ENCODE measurements at places on chromosomes 6 and 20.
A peak's percentile ranks its signal among the peaks of the same experiment; 100 is the strongest.

GRCh38 chr6:16174416-16175078, 45.7 kb downstream of the MYLIP start:
- DNase-seq = no peak
- no peaks in the 10 kb centered on the region for H3K27me3 ChIP-seq
- no peak overlapping the region for H3K4me3 ChIP-seq

- H3K4me1 ChIP-seq = no peaks in the 10 kb centered on the region
- no peak overlapping the region for H3K27ac ChIP-seq
- no peak for DNase-seq
- peaks cover 35% of the 10 kb centered on the region for H3K36me3 ChIP-seq
These were observed 41.2 kb downstream of the CDC5L start for GRCh38 chr6:44428682-44429081.

- H3K27me3 ChIP-seq = peaks cover 4% of the 10 kb centered on the region
- H3K4me3 ChIP-seq = no peak overlapping the region
- H3K36me3 ChIP-seq = no peaks in the 10 kb centered on the region
- DNase-seq = no peak
These were observed 187.7 kb upstream of the MYLIP start for GRCh38 chr6:15941168-15941567.

GRCh38 chr6:28161410-28162079, 19.9 kb downstream of the ZKSCAN8 start:
- H3K36me3 ChIP-seq = no peaks in the 10 kb centered on the region
- peak; percentile 74 for DNase-seq
- H3K4me3 ChIP-seq = peak overlapping the region; percentile 74
- peak overlapping the region; percentile 14 for H3K27ac ChIP-seq
- no peaks in the 10 kb centered on the region for H3K27me3 ChIP-seq

- no peak overlapping the region for H3K4me3 ChIP-seq
- no peaks in the 10 kb centered on the region for H3K27me3 ChIP-seq
- no peaks in the 10 kb centered on the region for H3K4me1 ChIP-seq
These were observed 33.0 kb upstream of the KIAA1586 start for GRCh38 chr6:57013521-57013926.

- H3K27me3 ChIP-seq = no peaks in the 10 kb centered on the region
- H3K27ac ChIP-seq = no peak within 1 kb of the TSS
- H3K4me1 ChIP-seq = no peaks in the 10 kb centered on the region
- no peak for DNase-seq
- H3K4me3 ChIP-seq = no peak within 1 kb of the TSS
- no peaks in the 10 kb centered on the region for H3K36me3 ChIP-seq
These were observed at the start of gene SPO11 for GRCh38 chr20:57329608-57330221. TSS of gene SPO11 (plus strand) at chr20:57329803. CDS start at chr20:57329868, 65 bp downstream.

- no peaks in the 10 kb centered on the region for H3K27me3 ChIP-seq
- peaks cover 12% of the 10 kb centered on the region for H3K4me1 ChIP-seq
- H3K36me3 ChIP-seq = peaks cover 31% of the 10 kb centered on the region
- H3K4me3 ChIP-seq = no peak overlapping the region
These were observed 44.1 kb downstream of the NUP153 start for GRCh38 chr6:17662585-17662984.

DNA sequence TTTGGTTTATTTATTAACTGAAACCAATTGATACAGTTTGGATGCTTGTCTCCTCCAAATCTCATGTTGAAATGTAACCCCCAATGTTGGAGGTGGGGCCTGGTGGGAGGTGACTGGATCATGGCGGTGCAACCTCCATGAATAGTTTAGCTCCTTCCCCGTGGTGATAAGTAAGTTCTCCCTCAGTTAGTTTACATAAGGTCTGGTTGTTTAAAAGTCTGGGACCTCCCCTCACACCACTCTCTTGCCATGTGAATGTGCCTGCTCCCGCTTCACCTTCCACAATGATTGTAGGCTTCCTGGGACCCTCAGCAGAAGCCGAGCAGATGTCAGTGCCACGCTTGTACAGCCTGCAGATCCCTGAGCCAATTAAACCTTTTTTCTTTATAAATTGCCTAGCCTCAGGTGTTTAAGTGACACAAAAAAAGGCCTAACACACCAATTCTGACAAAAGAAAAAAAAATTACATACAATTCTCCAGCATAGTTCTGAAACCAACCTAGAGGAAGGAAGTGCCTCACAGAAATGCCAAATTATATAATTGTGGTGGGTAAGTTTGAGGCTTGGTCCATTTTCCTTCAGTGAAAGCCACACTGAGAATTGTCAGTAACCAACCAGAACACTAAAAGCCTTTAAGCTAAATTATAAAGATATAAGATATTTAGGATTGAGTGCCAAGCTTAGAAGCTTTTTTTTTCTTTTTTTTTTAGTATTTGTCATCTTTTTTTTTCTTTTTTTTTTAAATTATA, 15.0 kb downstream of the MAP7 start:
- H3K36me3 ChIP-seq = no peaks in the 10 kb centered on the region
- DNase-seq = no peak
- H3K4me3 ChIP-seq = no peak overlapping the region
- no peak overlapping the region for H3K27ac ChIP-seq

DNA sequence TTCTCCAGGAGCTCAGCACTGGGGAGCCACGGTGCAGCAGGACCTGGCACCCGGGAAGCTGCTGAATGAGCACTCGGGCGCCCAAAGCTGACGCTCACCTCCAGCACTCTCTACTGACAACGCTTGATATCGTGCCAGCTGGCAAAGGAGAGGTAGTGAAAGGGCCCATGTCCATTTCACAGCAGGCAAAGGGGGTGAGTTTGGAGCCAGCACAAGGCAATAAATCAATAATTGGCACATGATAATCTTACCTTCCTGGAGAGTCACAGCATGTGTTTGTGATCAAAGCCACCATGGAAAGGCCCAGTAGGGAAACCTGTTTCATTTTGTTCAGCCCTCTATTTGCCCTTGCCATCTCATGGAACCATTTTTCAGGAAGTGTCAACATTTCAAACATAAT, 23.3 kb upstream of the SMIM26 start:
- no peaks in the 10 kb centered on the region for H3K27me3 ChIP-seq
- no peak for DNase-seq
- H3K27ac ChIP-seq = no peak overlapping the region
- H3K36me3 ChIP-seq = peaks cover 51% of the 10 kb centered on the region

GRCh38 chr6:83505356-83505755, 7.0 kb upstream of the PRSS35 start:
- H3K36me3 ChIP-seq = no peaks in the 10 kb centered on the region
- H3K4me3 ChIP-seq = no peak overlapping the region
- DNase-seq = no peak
- no peaks in the 10 kb centered on the region for H3K27me3 ChIP-seq

- H3K36me3 ChIP-seq = no peaks in the 10 kb centered on the region
- DNase-seq = no peak
- H3K27ac ChIP-seq = no peak overlapping the region
- H3K27me3 ChIP-seq = no peaks in the 10 kb centered on the region
- no peaks in the 10 kb centered on the region for H3K4me1 ChIP-seq
These were observed 71.5 kb upstream of the RALY start for GRCh38 chr20:33922224-33922623.

DNA sequence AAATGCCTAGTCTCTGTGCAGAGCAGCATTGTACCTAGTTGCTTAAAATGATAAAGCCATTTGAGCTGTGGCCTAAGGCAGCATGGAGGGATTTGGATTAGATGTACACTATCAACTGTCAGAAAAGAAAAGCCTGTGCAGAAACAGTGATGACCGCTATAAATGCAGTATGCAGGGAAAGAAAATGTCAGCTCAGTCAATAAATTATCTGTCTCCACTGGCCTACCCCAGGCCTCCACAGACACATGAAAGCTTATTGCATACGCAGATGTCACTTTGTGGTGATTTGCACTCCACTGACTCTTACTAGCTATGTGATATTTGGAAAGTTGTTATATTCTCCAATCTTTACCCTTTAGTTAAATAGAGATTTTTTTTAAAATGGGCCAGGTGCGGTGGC, 221.9 kb upstream of the OPRM1 start:
- no peak overlapping the region for H3K4me3 ChIP-seq
- H3K27ac ChIP-seq = no peak overlapping the region
- no peaks in the 10 kb centered on the region for H3K27me3 ChIP-seq
- no peaks in the 10 kb centered on the region for H3K4me1 ChIP-seq

GRCh38 chr6:140636271-140636907, 1261.9 kb upstream of the CITED2 start:
- no peaks in the 10 kb centered on the region for H3K36me3 ChIP-seq
- no peak overlapping the region for H3K27ac ChIP-seq
- no peaks in the 10 kb centered on the region for H3K4me1 ChIP-seq

DNA sequence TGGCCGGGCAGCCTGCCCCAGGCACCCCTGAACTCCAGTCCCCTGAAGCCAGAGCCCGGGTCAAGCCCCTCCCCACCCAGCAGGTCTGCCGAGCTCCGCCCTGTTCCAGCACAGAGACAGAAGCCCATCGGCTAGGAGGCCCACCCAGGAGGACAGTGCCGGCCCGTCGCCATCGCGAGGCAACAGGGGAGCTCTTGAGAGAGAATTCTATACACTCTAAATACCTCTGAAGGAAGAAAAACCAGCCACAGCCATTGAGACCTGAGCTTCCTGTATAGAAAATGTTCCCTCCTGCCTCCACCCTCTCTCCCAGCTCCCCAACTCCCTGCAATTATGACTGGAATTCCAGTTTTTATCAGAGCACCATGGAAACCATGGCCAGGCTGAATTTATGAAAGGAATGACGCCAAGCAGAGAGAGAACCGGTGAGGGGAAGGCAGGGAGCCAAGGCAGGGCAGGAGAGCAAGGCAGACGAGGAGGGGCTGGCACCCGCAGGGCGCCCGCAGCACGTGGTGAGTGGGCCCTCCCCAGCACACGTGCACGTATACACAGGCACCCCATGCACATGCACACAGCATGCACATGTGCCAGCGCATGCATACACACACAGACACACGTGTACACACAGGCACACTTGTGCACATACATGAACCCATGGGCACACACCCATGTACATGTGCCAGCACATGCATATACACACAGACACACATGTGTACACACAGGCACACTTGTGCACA, 27.6 kb upstream of the MRGBP start:
- no peaks in the 10 kb centered on the region for H3K36me3 ChIP-seq
- H3K4me3 ChIP-seq = no peak overlapping the region
- H3K27me3 ChIP-seq = no peaks in the 10 kb centered on the region
- H3K27ac ChIP-seq = no peak overlapping the region

GRCh38 chr6:52489881-52490280, 69.7 kb downstream of the EFHC1 start:
- no peak overlapping the region for H3K4me3 ChIP-seq
- no peak overlapping the region for H3K27ac ChIP-seq
- H3K4me1 ChIP-seq = no peaks in the 10 kb centered on the region
- H3K27me3 ChIP-seq = no peaks in the 10 kb centered on the region
- no peak for DNase-seq
- H3K36me3 ChIP-seq = no peaks in the 10 kb centered on the region

DNA sequence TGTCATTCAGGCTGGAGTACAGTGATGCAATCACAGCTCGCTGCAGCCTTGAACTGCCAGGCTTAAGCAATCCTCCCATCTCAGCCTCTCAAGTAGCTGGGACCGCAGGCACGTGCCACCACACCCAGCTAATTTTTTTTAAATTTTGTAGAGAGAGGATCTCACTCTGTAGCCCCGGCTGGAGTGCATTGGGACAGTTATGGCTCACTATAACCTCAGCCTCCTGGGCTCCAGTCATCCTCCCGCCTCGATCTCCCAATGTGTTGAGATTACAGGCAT, 86.5 kb downstream of the SERAC1 start:
- H3K4me1 ChIP-seq = no peaks in the 10 kb centered on the region
- H3K27ac ChIP-seq = no peak overlapping the region
- DNase-seq = no peak
- H3K4me3 ChIP-seq = no peak overlapping the region
- no peaks in the 10 kb centered on the region for H3K27me3 ChIP-seq

DNA sequence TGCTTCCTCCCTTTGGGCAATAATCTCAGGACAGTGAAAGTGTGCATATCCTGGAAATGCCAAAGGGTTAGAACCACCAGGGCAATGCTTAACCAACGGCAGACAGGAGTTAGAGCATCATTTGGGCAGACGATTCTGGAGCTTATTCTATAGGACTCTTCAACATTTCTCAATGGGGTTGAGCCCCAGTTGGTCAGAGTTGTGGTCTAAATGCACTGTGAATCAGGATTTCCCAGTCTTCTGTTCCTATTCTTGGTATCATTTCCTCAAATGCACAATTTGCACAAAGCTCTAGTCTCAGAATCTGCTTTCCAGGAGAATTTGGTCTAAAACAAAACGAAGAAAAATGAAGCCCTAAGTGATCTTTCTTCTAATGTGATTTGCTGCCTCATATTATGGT, 389.6 kb upstream of the JAG1 start:
- no peaks in the 10 kb centered on the region for H3K27me3 ChIP-seq
- H3K27ac ChIP-seq = no peak overlapping the region
- H3K4me1 ChIP-seq = no peaks in the 10 kb centered on the region
- no peak overlapping the region for H3K4me3 ChIP-seq

DNA sequence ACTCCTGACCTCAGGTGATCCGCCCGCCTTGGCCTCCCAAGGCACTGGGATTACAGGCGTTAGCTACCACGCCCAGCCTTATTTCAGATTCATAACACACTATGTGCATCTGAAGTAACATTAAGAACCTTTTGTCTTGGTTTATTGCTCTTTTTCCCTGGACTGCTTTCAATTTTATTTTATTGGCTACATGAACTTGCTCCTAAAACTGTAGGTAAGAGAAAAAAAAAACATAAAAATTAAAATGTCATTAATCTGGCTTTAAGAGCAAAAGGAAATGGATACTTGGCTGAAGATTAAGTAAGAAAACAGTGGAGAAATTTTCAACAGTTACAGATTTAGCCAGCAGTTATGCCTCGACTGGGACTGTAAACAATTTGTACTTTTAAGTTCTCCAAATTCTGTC, 62.5 kb downstream of the GJA1 start:
- no peaks in the 10 kb centered on the region for H3K27me3 ChIP-seq
- no peaks in the 10 kb centered on the region for H3K36me3 ChIP-seq
- H3K4me1 ChIP-seq = no peaks in the 10 kb centered on the region
- no peak for DNase-seq
- H3K4me3 ChIP-seq = no peak overlapping the region
- no peak overlapping the region for H3K27ac ChIP-seq

DNA sequence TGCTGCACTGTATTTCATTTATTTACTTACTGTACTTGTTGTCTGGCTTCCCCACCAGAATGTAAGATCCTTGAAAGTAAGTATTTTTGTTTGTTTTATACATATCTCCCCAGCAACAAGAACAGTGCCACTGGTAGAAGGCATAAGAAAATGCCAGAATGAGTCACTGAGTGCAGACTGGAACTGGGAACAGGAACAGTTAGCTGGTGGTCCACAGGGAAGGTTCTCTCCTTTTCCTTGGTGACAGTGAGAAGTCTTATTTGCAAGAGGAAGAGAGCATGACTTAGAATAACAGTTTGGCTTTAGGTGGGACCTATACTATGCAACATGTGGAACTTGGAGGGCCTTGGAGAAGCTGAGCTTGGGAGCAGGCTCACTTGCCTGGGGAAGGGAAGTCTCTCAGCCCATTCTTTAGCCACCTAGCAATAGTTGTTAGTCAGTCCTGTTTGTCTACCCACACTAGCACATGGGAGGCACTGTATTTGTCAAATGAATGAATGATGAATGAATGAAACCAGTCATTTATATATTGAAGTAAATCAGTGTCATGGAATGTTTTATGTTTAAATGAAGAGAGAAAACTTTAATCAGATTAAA, 203.5 kb downstream of the KCNQ5 start:
- no peaks in the 10 kb centered on the region for H3K36me3 ChIP-seq
- DNase-seq = no peak
- no peaks in the 10 kb centered on the region for H3K4me1 ChIP-seq
- H3K4me3 ChIP-seq = no peak overlapping the region
- H3K27ac ChIP-seq = no peak overlapping the region

- H3K27me3 ChIP-seq = no peaks in the 10 kb centered on the region
- H3K27ac ChIP-seq = no peak overlapping the region
- H3K36me3 ChIP-seq = no peaks in the 10 kb centered on the region
- no peak for DNase-seq
- H3K4me3 ChIP-seq = no peak overlapping the region
These were observed 87.0 kb downstream of the TBC1D7 start for GRCh38 chr6:13241364-13241763.
